ENCODE measurements at places on chromosomes 13 and 19. TPM values are rescaled to one million over a fixed set of nuclear protein-coding genes. Genes with fewer than 3 reads are reported as not detected.

- no peak for DNase-seq
Measured at GRCh38 chr19:40251991-40252390, 25.5 kb upstream of the CCNP start.

GRCh38 chr13:73508841-73509240 lies 450.0 kb downstream of the KLF5 start:
- no peak for DNase-seq

The LGALS14 gene
- 0.77 TPM for total RNA-seq

- DNase-seq, result peak; percentile 92
Measured at GRCh38 chr19:17385878-17386611, 8.0 kb downstream of the CCDC194 start.

DNA sequence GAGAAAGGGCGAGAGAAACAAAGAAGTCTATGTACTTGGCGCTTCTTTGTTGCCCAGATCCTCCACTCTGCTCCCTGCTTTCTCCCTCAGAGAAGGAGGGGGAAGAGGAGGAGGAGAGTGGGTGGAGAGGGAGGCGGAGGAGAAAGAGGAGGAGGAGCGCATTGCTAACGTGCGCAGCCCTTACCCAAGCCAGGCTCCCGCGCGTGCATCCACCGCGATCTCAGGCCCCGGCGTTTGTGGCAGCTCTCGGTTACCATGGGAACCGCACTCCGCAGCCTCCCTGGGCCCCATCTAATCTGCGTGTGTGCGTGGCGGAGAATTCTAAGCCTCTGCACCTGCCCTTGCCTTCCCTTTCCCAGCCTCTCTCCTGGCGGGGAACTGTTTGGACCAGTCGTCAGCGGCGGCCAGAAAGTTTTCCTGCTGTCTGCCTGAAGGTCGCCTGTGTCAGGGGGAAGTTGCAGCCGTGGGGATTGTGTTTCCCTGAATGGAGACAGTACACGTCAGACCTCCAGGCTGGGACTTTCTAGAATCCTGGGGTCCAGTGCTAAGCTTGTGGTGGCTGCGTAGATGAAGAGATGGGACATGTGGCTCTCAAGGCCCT lies at the start of gene ERICH6B:
TSS of gene ERICH6B (minus strand) at position 239 of the 601 bp plus-strand sequence. CDS start 18,734 bp downstream, outside the sequence.
- peak; percentile 87 for DNase-seq

GRCh38 chr13:107413005-107413404 lies 802.3 kb downstream of the LIG4 start:
- no peak for DNase-seq

The LGI4 gene
- total RNA-seq, result 0.70 TPM

- no peak for DNase-seq
Measured at GRCh38 chr19:39670998-39671397, 15.3 kb downstream of the LGALS16 start.

DNA sequence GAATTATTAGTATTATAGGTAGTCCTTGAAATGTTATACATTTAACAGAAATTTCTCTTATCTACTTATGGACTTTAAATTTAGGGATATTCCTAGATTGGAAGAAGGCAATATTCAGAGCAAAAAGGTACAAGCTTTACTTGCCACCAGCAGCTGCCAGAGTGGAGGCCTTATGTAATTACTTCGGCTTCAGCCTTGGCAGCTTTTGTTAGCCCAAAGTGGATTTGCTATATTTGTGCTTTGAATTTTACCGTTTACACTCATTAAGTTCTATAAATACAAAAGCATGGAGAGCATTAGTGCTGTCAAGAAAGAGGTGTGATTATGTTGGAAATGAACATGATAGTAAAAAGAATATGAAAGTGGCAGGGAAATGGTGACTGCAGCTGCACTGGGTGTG lies 319.9 kb downstream of the ATP8A2 start:
- no peak for DNase-seq

The PLIN5 gene
- total RNA-seq, result 3.4 TPM

GRCh38 chr13:20814224-20814910 lies 40.6 kb upstream of the EEF1AKMT1 start:
- DNase-seq, result no peak

DNA sequence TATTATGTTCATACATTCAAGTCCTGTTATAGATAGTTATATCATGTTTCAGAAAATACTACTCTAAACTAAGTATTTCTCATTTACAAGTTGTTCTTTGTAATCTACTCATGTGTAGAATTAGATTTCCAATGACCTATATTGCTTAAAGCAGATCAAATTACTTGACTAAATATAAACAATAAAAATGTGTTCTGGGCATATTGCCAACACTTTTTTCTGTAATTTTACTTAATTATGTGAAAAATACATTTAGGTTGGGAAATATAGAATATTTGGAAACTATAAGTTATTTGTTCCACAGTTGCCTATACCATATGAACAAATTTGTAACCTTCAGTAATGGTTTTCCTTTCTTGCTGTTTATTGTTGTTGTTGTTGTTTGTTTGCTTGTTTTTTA lies 275.2 kb upstream of the PCDH9 start:
- DNase-seq, result no peak

GRCh38 chr19:54339646-54340358 lies 840 bp upstream of the LILRA4 start:
- no peak for DNase-seq

The FFAR2 gene
- not detected for total RNA-seq

DNA sequence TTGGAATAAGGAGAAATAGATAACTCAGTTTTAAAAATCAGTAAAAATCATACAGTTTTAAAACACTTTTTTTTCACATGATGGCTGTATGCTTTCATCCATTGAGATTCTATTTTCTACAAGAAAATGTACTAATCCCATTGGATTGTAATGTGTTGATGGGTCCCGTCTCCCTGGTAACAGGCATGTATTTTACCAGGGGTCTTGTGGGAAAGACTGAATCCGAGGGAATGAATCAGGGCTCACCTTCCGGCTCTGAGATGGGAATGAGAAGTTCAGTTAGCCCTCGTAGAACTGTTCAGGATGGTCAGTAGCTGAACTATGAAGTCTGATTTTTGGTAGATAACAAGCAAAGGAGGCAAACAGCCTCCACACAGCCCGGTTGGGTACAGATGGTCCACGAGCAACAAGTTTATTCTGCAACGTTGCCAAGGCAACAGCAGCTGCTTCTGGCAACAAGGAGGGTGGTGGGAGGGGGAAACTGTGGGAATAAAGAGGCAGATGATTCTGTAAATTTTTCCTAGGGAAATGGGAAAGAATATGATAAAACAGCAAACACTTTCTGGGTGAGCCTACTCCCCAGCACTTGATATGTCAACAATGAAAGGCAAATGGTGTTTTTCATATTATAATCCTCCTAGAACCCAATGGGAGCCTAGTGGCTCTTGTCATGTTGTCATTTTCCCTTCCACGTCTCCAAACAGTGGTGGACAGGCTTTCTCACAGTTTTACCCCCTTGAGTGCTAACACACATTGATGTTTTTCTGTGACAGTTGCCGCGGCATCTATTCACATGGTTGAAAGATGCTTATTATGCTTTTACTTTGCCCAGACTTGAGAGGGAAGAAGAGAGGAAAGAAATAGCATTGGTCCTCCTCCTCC lies 12.4 kb upstream of the SIAH3 start:
- DNase-seq, result no peak

DNA sequence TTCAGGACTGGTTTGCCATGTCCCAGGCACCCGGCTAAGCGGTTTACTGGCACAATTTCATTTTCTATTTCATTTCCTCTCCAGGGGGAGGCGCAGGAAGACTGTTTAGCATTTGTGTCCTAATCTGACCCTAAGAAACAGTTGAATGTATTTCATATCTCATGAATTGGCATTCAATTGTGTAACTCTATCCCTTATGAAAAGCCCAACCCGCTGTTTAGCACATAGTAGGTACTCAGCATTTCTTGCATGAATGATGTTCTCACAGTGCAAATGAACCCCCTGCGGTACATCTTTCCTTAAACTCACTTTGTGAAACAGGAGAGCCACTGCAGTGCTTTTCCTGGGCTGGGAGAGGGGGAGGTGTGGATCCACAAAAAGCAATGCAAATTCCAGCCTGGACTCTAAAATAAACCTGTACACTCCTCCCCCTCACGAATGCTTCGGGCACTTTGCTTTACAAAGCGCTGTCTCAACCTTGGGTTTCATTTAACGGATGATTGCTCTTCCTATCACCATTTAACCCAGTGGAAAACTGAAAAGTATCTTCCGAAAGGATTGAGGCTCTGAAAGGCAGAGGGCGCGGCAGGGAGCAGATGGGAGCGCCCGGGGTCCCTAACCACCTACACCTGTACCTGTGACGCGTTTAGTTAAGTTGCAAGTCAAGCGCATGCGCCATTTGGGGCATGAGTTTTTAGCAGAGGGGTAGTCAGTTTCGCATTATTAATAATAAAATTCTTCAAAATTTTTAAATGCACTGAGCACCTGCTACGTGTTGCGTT lies 1.2 kb upstream of the EEF2 start:
- peak; percentile 81 for DNase-seq

- DNase-seq, result no peak
Measured at GRCh38 chr19:14063105-14063504, 1.2 kb upstream of the PALM3 start.

- no peak for DNase-seq
Measured at GRCh38 chr13:100159584-100159983, 70.7 kb downstream of the PCCA start.

DNA sequence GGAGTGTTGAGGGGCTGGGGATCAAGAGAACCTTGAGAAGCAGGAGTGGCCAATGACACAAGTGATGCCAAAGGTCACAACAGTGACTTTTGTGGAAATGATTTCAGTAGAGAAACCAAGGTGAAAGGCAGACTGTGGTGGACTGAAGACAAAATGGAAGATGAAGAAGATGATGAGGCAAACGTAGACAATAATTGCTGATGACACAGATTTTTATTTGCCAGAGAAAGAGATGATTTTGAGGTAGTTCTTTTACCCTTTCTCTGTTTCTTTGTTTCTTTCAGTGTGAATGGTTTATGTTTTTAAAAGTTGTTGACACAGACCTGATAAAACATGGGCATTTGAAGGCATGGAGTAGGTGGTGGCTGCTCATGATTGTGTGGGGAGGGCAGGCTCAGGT lies 121.0 kb upstream of the ARGLU1 start:
- DNase-seq, result no peak

The CASP14 gene
- not detected for total RNA-seq

- no peak for DNase-seq
Measured at GRCh38 chr13:80865329-80865728, 524.4 kb upstream of the SPRY2 start.

The VAV1 gene
- total RNA-seq, result 0.52 TPM

- DNase-seq, result no peak
Measured at GRCh38 chr19:792306-792885, 4.9 kb upstream of the PTBP1 start.

GRCh38 chr13:80224468-80224867 lies 116.5 kb downstream of the SPRY2 start:
- no peak for DNase-seq

The CEACAM16 gene
- total RNA-seq, result not detected

GRCh38 chr13:44785401-44785800 lies 203.9 kb downstream of the NUFIP1 start:
- DNase-seq, result no peak

The MAST1 gene
- total RNA-seq, result 24.3 TPM

The IFNL3 gene
- total RNA-seq, result not detected

- DNase-seq, result peak; percentile 83
Measured at GRCh38 chr19:13843104-13843921, 33.6 kb upstream of the NANOS3 start.

DNA sequence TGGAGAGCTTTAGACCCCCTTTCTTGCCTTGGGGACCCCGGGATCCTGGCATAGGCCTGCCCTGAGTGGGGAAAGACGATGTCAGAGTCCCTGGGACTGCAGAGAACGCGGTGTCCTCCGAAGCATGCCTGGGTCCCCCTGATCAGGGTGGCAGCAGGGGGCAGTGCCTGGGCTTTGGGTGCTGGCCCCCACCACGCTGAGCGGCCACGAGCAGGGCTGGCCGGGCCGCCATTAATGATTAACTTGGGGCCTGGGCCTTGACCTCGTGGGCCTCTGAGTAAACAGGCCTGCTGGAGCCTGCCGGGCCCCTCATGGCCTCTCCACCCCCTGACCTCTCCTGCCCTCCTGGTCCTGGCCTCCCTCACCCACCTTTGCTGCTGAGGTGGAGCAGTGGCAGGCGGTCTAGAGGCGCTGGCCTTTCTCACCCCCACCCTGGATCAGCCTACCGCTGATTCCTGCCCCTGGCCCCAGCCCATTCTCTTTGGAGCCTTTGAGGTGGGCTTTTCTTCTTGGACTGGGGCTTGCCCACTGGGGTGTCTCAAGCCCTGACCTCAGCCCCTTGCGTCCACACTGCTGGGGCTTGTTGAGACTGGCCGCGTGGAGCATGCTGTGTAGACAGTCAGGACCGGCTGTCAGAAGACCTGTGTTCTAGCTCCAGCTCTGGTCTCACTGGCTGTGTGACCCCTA lies 26.3 kb downstream of the CEBPA start:
- no peak for DNase-seq

DNA sequence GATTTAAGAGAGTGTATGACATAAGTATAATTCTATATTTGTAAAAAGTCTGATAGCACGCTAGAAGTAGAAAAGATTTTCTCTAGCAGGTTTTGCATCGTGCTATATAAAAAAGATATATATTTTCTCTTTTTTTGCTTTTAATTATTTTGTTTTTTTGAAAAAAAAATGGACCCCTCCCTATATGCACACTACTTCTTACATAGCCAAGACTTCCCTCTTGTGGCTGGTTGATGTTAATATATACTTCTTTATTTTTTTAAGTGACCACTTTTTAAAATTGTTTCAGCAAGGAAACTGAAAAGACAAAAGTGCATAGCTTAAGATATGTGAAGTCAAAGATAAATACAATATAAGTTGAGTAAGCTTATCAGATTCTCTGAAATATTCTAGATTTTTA lies 1202.8 kb downstream of the DIAPH3 start:
- no peak for DNase-seq

The USF2 gene
- 121 TPM for total RNA-seq

The ZNF468 gene
- 53.2 TPM for total RNA-seq

The SLC39A3 gene
- 28.6 TPM for total RNA-seq

The HSD17B14 gene
- 43.0 TPM for total RNA-seq

The RAD23A gene
- total RNA-seq, result 71.1 TPM

The TPTE2 gene
- not detected for total RNA-seq

DNA sequence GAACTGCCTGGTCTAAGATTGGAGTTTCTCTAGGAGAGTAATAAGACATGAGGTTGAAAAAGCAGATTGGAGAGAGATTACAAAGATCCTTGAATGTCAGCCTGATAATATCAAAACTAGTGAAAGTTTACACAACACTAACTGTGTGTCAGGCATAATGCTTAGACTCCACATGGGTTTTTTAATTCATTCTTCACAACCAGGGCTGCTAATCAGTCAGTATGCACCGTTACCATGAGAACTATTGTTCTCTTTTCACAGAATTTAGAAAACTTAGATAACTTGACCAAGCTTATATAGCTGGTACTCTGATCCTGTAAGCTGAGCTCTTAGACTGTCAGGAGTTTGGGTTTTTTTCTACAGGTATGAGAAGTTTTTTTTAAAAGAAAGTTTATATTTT lies 46.6 kb upstream of the TSC22D1 start:
- no peak for DNase-seq

The EDNRB gene
- 4.4 TPM for total RNA-seq

DNA sequence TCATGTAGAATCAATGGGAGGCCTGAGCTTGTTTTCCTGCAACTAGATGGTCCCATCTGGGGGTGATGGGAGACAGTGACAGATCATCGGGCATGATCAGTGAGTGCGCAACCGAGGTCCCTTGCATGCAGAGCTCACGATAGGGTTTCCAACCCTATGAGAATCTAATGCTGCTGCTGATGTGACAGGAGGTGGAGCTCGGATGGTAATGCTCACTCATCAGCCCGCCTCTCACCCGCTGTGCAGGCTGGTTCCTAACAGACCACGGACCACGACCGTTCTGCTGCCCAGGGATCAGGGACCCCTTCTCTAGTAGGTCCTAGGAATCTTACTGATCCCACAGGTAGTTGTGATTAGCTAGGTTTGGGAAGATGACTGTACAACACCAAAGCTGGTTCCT lies 23.5 kb upstream of the GARRE1 start:
- DNase-seq, result peak; percentile 59
